ENCODE measurements at places on chromosomes 16 and 17.

GRCh38 chr17:75237100-75238014 lies 24.0 kb downstream of the GGA3 start:
- DNase-seq, result no peak

DNA sequence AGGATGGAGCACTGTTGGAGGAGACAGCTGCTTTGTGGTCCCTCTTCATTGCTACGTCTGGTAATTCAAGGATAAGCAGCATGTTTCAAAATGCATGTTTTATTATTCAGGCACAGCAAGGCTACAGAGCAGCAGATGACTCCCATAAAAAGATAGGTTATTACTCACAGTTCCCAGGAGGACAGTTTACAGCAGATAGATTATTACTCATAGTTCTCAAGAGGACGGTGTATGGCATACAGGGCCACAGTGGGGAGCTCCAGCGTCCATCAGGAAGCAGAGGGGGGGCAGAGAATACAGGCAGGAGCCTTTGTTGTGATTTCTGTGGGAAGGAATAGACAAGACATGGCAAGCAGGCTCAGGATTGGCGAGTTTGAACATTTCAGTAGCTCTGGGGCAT lies 72.9 kb downstream of the DNAH9 start:
- DNase-seq, result no peak

GRCh38 chr17:78355701-78356100 lies 4.2 kb downstream of the SOCS3 start:
- DNase-seq, result no peak

GRCh38 chr16:73033271-73033998 lies 14.5 kb downstream of the ZFHX3 start:
- no peak for DNase-seq

DNA sequence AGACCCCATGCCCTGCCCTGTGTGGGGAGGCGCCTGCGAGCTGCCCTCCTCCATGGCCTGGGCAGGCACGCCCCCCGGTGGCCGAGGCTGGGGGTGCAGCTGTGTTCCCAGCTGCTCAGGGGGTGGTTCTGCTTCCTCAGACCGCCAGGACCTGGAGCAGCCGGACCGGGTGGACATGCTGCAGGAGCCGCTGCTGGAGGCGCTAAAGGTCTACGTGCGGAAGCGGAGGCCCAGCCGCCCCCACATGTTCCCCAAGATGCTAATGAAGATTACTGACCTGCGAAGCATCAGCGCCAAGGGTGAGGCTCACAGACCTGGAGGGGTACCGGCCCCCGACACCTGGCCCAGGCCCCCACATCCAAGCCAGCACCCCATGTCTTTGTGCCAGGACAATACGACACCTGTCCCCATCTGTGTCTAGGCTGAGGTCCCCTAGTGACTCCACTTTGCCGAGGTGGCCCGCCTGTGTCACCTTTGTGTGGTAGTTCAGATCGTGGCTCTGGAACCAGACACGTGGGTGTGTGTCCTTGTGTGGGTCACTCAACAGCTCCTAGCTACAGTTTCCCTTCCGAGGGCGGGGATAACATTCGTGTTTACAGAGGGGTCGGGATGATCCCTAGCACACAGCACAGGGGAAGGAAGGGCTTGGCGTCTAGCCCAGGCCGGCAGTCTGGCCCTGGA lies 9.3 kb downstream of the GJD3 start:
- DNase-seq, result peak; percentile 75

- no peak for DNase-seq
These were observed 830 bp downstream of the SPHK1 start for GRCh38 chr17:76384987-76385891.

DNA sequence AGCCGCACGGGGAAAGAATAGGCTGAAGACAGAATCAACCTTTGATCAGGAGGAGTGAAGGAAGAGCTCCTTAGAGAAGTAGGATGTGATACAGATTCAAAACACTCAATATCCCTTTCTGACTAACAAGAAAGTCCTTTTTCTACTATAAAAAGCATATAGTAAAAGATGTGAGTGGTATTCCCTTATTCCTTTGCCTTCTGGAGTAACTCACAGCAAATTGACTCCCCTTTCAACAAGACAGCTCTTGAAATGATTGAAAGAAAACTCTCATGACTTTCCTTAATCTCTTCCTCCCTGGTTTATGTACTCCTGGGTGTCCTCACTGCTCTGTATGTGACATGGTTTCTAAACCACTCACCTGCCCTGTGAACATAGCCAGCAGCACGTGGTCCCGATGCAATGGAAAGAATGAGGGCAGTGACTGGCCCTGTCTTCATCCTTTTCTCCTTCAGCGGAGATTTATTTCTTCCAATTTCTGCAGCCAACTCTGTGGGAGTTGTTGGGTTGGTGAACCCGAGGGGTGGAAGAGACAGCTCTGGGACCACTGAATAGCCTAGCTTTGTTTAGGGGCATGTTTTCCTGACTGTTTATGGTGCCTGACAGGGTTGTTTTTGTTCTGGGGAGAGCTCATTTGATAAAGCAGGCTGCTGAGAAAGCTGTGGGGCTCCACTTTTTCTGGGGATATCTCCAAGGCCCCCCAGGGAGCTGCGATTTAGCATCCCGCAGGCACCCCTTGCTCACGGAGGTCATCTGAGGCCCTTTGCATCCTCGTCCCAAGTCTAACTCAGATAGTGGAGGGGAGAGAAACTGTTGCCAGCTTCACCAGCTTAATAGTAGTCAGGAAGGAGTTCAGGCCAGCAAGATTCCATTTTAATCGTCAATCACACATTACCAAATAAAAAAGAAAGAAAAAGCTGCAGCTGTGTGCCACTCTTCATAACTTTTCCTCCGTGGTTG lies 46.7 kb downstream of the MAP2K6 start:
- no peak for DNase-seq

GRCh38 chr16:29784157-29784556 lies 6.1 kb downstream of the ZG16 start:
- DNase-seq, result no peak

Data from stimulated activated CD8-positive, alpha-beta memory T cell treated with anti-CD3 and anti-CD28 coated beads, Interleukin-15, amount 100 ng/mL, for 24 hours (primary cell).